ENCODE measurements at places on chromosomes 7 and 10.
A peak's percentile ranks its signal among the peaks of the same experiment; 100 is the strongest.

DNA sequence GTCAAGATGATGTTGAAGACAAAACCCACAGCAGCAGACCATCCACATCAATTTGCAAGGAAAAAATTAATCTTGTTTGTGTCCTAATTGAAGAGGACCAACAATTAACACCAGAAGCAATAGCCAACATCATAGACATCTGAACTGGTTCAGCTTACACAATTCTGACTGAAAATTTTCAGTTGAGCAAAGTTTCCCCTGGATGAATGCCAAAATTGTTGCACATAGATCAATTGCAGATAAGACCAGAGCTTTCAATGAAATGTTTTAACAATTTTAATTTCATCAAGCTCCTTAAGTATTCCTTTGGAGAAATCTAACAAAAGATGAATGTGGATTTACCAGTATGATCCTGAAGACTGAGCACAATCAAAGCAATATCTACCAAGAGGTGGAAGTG, 168.6 kb downstream of the CTNNA3 start:
- DNase-seq: no peak

- no peak for DNase-seq
These were observed 13.2 kb downstream of the PCLO start for GRCh38 chr7:83149466-83149865.

DNA sequence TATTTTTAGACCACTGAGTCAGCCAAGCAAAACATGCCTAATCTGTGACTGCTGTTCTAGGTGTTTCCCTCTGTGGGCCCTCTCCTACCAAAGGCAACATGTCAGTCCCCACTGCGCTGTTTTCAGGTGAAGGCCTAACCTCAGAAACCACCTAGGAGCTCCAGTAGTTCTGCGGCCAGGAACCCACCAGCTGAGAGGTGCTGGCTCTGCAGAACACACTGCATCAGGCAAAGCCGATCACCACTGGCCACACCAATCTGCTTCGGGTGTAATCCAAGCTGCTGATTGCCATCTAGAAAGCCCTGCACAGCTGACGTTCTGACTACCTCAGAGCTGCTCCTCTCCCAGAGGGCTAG, 14.9 kb downstream of the CAMK2G start:
- no peak for DNase-seq

DNA sequence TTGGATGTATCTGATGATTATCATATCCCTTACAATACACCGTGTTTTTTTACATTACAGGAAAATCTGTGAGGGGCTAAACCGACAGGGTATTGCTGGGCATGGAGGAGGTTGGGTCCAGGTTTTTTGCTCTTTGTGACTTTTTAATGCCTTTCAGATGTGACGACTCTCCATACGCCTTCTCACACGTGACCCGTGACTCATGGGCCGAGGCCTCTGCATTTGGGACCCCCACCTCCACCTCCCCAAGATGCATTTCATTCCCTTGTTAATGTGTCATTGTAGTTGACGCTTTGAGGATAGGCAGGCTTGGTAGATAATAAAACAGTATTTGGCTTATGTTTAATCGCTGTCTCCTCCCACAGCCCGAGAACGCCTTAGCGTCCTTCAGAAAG, 95.3 kb downstream of the CUX1 start:
- no peak for DNase-seq

GRCh38 chr7:1234049-1234880, 1.6 kb downstream of the UNCX start:
- no peak for DNase-seq

- no peak for DNase-seq
These were observed 99.7 kb downstream of the BMPR1A start for GRCh38 chr10:86856156-86856555.

DNA sequence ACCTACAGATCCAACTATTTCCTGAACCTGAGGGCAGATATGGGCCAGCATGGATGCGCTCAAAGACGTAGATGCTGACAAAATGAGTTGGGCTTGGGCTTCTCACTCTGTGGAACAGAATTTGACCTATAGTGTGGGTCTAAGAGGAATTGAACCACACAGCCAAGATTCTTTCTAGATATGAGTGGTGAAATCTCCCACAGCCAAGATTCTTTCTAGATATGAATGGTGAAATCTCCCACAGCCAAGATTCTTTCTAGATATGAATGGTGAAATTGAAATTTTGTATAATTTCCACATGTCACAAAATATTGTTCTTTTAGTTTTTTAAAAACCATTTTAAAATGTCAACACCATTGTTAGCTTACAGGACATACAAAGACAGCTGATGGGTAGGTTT, 215.4 kb upstream of the LRGUK start:
- DNase-seq: no peak

DNA sequence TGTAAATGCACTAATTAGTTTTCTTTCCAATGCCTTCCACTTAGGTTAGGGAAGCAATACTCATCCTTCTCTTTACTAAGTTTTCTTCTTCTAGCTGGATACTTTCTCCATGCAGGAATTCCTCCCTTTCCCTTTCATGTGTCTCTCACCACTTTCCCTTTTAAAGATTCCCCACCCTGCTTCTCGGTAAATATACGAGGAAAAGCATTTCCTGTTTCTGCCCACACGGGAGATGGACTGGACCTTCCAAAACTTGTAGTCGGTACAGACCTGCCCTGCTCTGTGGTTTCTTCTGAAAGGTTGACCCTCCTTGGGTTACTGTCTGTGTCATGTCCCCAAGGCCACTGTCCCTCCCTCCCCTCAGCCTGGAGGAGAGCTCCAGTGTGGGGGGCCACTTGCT, 58.9 kb upstream of the LYZL2 start:
- DNase-seq: no peak

- DNase-seq: no peak
These were observed 891.9 kb upstream of the MBL2 start for GRCh38 chr10:53664282-53665019.

GRCh38 chr7:50646069-50646468, 80.9 kb upstream of the DDC start:
- DNase-seq: no peak

DNA sequence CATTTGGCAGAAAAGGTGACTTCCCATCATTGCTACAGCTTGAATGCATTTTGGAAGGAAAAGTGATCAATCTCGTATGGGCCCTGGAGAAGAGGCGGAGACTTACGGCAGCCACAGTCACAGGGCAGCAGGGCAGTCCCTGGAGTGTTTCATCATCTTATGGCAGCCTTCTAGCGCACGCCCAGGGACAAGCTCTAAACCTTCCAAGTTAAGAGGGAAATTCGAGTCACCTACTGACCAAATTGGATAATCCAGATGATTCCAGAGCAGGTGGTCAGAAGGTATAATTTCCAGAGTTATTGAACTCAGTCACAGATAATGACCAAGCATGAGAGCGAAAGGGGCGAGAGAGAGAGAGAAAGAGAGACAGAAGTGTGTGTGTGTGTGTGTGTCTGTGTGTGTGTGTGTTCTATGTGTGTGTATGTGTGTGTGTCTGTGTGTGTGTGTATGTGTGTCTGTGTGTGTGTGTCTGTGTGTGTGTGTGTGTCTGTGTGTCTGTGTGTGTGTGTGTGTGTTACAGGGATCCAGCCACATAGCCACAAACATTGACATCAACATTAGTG, 123.7 kb upstream of the ADAM12 start:
- peak; percentile 62 for DNase-seq
